ENCODE measurements at places on chromosomes 2 and 18.

DNA sequence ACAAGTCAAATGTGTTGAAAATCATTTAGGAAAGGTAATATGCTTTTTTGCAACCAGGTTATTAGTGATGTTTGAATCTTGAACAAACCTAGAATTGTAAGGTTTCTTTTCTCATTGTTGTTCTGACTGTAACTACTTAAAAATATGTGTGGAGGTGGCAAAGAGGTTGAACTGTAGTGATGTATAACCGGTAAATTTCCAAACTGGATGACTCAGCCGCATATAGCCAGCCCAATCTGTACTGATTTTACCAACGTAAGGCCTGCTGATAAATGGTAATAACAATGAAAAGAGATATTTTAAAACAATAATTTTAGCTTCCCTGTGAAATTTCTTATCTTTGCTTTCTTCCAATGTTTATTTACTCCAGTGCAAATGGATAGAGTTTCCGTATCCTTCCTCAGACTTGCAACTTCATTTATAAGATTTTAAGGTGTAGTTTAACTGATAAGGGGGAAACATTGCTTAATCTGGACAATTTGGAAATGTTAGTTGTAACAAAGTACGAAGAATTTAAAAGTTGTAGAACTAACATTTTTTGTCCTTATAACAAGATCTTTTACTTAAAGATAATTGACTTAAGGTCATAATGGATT, 1170.4 kb upstream of the ZEB2 start:
- DNase-seq = no peak

- DNase-seq = no peak
These were observed 54.4 kb upstream of the MSH6 start for GRCh38 chr2:47728551-47728950.

DNA sequence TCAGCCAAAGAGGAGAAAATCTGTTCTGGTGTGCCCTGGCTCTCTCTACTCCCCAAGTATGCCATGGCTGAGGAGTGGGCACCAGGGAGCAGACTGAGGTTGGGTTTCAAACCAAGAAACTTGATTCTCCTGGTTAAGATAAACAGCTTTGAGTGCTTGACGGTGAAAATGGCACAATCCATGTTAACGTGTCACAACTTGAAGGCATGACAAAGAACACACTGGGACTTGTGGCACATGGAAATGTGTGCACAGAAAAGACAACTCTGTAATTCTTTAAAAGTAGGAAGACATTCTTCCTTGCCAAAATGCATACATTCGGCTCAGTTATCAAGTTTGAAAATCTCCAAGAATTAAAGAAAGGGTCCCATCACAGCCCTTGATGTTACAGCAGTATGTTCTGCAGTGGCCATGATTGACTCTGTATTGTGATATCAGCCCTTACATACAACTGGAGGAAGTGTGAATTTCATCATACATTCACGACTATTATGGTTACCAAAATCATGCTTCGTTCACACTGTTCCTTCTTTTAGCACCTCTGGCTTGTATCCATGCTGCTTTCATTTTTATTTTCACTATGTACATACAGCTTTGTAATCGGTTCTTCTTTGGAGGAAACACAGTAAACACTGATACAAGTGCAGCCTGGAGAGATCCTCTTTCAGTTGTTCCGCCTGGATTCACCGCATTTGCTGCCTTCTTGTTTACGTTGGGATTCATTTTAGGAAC, 15.6 kb upstream of the ACTG2 start:
- no peak for DNase-seq

- no peak for DNase-seq
These were observed 5.1 kb downstream of the KIF3C start for GRCh38 chr2:25976983-25977741.
